ENCODE measurements at places on chromosomes 16 and 17. TPM values are rescaled to one million over a fixed set of nuclear protein-coding genes. Genes with fewer than 3 reads are reported as not detected.

SLC47A1 gene
- total RNA-seq = 0.14 TPM

SPSB3 gene
- total RNA-seq = 38.1 TPM

SEZ6L2 gene
- total RNA-seq = 17.7 TPM

RFWD3 gene
- total RNA-seq = 61.6 TPM

TMEM98 gene
- 98.1 TPM for total RNA-seq

USP43 gene
- 0.43 TPM for total RNA-seq

ATP2C2 gene
- not detected for total RNA-seq

C17orf50 gene
- total RNA-seq = not detected

RNF222 gene
- not detected for total RNA-seq

HOXB1 gene
- total RNA-seq = not detected

MEIOB gene
- total RNA-seq = not detected

DEXI gene
- total RNA-seq = 51.1 TPM

TNFRSF13B gene
- not detected for total RNA-seq

LITAFD gene
- total RNA-seq = not detected

SPEM1 gene
- total RNA-seq = not detected

RETREG3 gene
- 97.6 TPM for total RNA-seq

PRKCA gene
- 31.2 TPM for total RNA-seq

CCDC154 gene
- total RNA-seq = 0.14 TPM

ALOX12 gene
- not detected for total RNA-seq

FOXF1 gene
- total RNA-seq = 60.4 TPM

ABCA10 gene
- total RNA-seq = 2.2 TPM

ZNF423 gene
- total RNA-seq = under 0.01 TPM

KRTAP1-5 gene
- total RNA-seq = 14.2 TPM

FN3K gene
- total RNA-seq = 3.3 TPM

Data from placental pericyte (primary cell).